ENCODE measurements at places on chromosomes 16 and 17.

DNA sequence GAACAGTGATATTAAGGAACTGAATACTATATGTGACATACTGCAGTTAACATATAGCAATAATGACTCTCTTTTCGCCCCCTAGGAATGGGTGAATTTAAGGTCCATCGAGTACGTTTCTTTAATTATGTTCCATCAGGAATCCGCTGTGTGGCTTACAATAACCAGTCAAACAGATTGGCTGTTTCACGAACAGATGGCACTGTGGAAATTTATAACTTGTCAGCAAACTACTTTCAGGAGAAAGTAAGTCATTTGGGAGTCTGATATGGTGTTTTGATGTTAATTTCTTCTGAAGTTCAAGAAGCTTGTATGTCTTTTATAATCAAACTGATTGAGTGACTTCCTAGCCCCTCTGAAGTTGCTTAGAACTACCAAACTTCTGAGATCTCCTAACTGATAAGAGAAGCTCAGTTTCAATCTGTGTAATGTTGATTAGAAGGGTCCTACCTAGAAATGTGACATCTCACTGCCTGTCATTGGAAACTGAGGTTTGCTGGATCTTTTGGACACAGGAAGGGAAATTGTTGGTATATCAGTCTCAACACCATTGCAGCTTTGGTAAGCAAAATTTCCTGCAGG is 1.0 kb downstream of the UTP4 start:
- DNase-seq = no peak

DNA sequence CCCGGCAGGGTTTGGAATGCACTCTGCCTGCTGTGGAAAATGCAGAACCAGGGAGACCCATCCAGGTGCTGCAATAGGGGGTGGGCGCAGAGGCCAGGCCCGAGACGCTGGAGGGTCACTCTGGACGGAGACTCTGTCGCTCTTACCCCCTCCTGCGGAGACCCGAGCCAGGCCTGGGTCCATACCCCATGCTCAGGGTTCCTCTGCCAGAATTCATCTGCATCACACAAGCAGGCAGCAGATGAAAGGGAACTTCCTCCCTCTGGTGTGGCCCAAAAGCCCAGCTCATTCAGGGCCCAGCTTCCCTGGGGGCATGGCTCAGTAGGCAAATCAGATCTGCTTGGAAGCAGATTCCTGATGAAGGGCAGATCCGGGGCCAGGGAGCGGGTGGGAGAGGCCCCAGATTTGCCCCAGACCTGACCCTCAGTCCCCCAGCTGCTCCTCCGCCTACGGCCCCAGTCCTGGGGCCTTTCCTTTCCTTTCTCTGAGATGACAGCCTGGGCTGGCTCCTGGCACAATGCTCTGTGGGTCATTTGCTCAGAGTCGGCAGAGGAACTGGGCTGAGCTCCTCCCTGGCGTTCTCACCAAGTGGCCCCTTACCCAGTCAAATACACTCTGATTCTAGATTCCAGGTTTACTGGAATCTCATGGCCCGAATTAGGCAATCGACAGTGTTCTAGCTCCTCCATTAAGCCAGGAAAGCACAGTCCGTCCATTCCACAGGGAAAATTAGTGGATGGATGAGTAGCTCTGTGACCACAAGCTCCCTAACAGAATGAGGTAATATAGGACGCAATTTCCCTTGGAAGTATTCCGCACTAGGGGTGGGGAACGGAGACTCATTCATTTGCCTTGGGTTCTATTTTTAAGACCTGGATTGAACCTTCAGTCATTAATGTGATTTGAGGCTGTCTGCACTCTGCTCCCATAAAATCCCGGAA is 19.1 kb upstream of the RASD1 start:
- DNase-seq = no peak

DNA sequence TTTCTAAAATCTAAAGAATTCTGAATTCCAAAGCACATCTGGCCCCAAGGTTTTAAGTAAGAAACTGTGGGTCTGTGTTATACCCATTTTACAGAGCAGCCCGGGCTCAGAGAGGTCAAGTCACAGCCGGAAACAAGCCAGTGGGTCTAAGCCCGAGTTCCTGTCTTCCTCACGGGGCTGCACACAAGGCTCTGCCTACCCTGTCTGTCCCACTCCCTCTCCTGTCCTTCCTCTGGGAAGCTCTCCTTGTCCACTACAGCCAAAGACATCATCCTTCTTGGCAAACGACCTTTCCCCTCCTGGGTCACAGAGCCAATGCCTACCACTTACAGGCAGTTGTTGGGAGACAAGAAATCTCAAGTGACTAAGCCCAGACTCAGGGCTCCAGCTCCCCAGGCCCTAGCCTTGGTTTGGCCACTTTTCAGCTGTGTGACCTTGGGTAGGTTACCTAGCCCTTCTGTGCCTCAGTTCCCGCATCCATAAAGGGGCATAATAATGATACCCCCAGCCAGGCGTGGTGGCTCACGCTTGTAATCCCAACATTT is 55.6 kb upstream of the MAP3K14 start:
- no peak for DNase-seq

- DNase-seq = no peak
Measured at GRCh38 chr17:17071531-17072360, 29.5 kb downstream of the MPRIP start.

GRCh38 chr16:88502776-88503280 is 49.7 kb downstream of the ZFPM1 start:
- DNase-seq = no peak

All from CMK (cell line).